ENCODE measurements at places on chromosomes 5 and 9.

DNA sequence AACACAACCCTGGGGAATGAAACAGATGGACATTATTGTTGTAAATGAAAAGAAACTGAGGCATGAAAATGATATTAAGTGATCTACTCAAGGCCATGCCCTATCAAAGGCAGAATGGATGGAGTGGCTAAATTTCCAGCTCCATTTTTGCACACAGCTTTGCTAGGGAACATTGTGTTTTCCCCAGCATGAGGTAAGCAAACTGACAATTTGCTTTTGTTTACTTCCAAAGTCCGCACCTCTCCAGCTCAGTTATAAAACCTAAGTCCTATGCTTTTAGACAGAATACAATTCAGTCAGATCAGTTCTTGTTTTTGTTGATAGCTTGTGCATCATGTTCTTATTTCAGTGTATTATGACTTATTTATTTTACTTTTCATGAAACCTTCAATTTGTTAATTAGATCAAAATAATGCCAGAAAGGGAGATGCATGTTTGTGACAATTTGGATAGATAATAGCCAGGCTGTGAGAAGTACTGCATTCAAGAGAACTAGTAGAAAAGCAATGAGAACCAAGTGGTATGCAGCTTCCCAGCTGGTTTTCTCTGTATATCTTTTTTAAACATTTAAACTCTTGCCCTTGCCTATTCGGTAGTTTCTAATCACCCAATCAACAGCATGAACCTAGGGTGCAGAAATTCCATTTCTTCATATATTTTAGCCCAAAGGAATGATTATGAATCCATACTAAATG is 380.8 kb downstream of the SPATA31D1 start:
- no peak for DNase-seq

GRCh38 chr5:10590226-10590999 is 26.5 kb downstream of the ANKRD33B start:
- no peak for DNase-seq

- DNase-seq: peak; percentile 30
Measured at GRCh38 chr9:91162784-91163443, 198.8 kb downstream of the AUH start.

DNA sequence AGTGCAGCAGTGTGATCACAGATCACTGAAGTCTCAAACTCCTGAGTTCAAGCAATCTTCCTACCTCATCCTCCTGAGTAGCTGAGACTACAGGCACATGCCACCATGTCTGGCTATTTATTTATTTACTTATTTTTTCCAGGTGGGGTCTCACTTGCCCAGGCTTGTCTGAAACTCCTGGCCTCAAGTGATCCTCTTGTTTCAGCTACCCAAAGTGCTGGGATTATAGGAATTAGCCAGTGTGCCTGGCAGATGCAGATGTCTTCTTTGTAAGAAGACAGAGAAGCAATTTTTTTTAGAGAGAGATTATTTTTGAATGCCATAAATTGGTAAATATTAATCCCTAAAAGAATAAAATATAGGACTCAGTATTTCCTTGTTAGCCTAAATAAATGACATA is 54.3 kb downstream of the CHSY3 start:
- no peak for DNase-seq

Measured in activated gamma-delta T cell treated with anti-CD3 and anti-CD28 coated beads, Interleukin-2, amount 50 U/mL, for 16 hours (primary cell).